ENCODE measurements at places on chromosomes 7 and 10. TPM values are rescaled to one million over a fixed set of nuclear protein-coding genes. Genes with fewer than 3 reads are reported as not detected.

GRCh38 chr7:88218836-88219605, 817 bp downstream of the SRI start:
- H3K27ac ChIP-seq = peak overlapping the region; percentile 88
- H3K4me1 ChIP-seq = peaks cover 16% of the 10 kb centered on the region
- peak overlapping the region; percentile 98 for H3K4me3 ChIP-seq
- H3K27me3 ChIP-seq = no peaks in the 10 kb centered on the region
- peak; percentile 5 for DNase-seq

DNA sequence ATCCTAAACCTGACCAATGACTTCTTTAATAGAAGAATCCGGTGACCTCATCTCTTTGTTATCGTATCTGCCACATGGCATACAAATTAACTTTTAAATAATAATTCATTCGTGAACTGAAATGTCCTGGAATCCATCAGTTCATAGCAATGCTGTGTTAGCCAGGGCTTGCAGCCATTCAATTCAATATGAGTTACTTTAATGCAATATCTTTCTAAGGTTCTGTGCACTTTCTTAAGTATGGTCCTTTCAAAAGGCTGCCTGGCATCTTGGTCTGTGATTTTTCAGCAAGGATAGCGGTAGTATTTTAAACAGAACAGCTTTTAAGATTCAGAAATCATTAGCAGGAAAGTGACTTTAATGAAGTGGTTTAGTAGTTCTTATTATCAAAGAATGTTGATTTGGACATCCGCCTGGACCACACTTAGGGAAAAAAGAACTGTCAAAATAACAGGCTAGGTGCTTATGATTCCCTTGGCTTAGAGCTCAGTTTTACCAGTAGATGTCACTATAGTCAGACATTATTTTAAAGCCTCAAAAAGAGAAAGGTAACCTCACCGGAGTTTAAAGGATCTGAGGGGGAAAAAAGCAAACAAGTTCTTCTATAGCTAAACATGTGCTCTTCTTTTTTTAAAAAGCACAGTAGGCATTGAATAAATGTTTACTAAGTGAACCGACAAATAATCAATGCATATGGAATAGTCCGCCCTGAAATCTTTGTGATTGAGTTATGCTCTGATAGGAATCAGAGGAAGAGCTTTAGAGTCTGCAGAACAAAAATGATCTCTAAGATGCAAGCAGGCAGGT, 22.7 kb downstream of the SLC35G1 start:
- no peaks in the 10 kb centered on the region for H3K36me3 ChIP-seq
- no peaks in the 10 kb centered on the region for H3K4me1 ChIP-seq
- DNase-seq = no peak
- H3K4me3 ChIP-seq = no peak overlapping the region
- H3K27me3 ChIP-seq = no peaks in the 10 kb centered on the region

The NUTM2E gene
- not detected for total RNA-seq

The TEX47 gene
- not detected for total RNA-seq

- DNase-seq = no peak
- no peak overlapping the region for H3K4me3 ChIP-seq
- no peaks in the 10 kb centered on the region for H3K4me1 ChIP-seq
- H3K36me3 ChIP-seq = no peaks in the 10 kb centered on the region
- peaks cover 3% of the 10 kb centered on the region for H3K27me3 ChIP-seq
Observed at GRCh38 chr10:44471410-44471809, 86.5 kb upstream of the CXCL12 start.

DNA sequence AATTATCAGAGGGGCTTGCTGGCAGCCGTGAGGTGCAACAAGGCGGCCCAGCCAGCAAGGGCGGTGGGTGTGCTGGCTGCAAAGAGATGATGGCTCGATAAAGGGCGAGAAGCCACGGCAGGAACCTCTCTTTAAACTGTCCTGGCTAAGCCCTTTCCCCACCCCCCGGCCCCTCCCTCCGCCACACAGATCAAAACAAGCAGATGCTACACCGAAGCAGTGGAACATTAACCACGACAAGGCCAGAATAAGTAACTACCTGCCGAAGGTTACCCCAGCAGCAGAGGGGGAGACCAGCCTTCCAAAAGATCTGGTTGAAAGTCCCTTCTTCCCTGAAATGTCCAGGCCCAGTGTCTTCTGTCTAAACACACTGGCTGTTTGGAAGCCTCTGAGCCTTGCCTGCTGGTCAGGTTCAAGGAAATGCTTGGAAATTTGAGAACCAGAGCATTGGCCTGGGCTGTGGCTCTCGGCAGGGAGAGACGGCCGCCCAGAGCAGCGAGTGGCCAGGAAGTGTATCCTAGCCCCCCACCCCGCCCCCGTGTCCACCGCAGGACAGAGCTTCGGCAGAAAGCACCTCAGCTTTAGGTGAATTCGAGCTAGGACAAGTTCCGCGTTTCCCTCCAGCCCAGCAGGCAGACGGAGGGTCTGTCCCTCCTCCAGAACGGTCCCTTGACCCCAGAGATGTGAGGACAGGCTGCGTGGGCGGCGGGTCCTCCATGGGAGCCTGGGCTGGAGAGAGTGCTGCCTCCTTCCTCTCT, 2.1 kb downstream of the FAM20C start:
- H3K27me3 ChIP-seq = no peaks in the 10 kb centered on the region
- peak overlapping the region; percentile 85 for H3K27ac ChIP-seq
- peak; percentile 38 for DNase-seq
- peaks cover 65% of the 10 kb centered on the region for H3K4me1 ChIP-seq

The TRPV6 gene
- not detected for total RNA-seq

DNA sequence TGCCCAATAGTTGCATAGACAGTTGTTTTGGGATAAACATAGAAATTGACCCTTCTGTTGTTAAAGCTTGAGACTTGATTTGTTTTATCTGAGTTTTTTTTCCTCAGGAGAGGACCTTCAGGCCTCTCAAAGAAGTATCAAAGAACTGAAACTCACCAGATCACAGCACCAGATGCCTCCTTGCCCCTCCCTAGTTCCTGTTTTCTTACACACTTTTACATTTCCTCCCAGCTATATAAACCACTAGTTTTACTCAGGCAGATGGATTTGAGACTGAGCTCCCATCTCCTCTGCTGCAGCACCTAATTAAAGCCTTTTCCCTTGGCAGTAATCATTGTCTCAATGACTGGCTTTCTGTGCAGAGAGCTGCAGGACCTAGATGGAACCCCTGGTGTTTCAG, 150.6 kb upstream of the NRG3 start:
- no peaks in the 10 kb centered on the region for H3K4me1 ChIP-seq
- H3K4me3 ChIP-seq = no peak overlapping the region
- DNase-seq = no peak
- no peaks in the 10 kb centered on the region for H3K36me3 ChIP-seq

The SLC18A3 gene
- total RNA-seq = not detected

DNA sequence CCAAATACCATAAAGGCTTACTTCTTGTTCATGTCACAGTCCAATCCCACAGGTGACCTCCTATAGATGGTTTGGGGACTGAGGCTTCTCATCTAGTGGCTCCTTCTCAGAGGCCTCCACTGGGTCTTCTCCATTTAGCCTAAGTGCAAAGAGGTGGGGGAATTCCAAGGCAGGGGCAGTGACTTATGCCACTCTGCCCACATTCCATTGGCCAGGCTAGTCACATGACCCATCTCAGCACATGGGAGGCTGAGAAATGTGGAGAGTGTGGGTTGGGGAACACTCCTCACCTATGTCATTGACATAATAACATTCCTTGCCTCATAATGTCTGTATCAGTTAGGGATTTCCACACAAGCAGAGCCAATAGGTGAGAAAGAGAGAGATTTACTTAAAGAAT, 104.3 kb upstream of the PLXNA4 start:
- H3K4me3 ChIP-seq = no peak overlapping the region
- no peak for DNase-seq
- H3K4me1 ChIP-seq = no peaks in the 10 kb centered on the region
- H3K27me3 ChIP-seq = no peaks in the 10 kb centered on the region
- no peaks in the 10 kb centered on the region for H3K36me3 ChIP-seq

The GPR141 gene
- total RNA-seq = not detected

DNA sequence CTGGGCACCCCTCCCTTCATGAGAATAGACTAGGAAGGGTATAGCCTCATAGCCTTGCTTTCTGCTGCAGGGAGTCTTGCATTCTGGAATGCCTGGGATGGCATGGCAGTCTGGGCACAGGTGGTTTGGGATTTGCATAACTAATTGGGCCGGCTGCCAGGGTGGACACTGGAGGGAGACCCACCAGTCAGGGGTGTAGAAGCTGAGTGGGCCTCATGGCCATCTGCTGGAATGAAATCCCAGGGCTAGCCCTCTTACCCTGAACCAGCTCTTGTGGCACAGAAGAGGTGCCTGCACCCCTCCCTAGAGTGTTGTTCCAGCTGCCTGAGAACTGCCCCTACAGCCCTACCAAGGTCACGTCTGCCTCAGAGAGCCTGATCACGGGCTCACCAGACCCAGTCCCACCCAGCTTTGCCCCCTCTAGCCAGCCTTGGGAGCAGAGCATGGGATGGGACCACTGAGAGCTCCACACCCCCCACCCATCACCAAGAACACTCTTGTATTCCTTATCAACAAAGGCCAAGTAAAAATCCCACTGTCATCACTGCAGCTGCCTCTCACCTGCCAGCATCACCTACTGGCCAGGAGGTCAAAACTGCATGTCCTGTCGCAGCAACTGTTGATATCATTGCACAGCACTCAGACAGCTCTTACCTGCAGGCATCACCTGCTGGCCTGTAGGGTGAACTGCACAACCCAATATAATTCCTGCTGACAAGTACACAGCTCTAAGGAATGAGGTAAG, 148.9 kb downstream of the ZEB1 start:
- no peaks in the 10 kb centered on the region for H3K27me3 ChIP-seq
- H3K27ac ChIP-seq = no peak overlapping the region
- no peak overlapping the region for H3K4me3 ChIP-seq
- peaks cover 55% of the 10 kb centered on the region for H3K36me3 ChIP-seq
- no peaks in the 10 kb centered on the region for H3K4me1 ChIP-seq

DNA sequence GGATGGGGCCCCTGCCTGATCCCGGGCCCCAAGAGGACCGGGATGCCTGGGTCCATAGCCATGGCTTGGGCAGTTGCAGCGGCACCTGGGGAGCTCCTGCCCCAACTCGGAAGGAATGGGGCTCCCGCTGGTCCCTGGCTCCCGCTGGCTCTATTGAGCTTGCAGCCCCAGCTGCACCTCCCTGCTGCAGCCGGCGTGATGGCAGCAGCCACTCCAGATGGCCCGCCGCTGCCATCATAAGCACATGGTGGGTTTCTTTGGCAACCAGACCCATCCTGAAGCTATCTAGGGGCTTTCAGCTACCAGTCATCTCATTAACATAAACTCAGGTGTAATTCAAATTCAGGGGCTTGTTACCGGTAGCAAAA, 11.1 kb upstream of the DNMBP start:
- H3K4me3 ChIP-seq = no peak overlapping the region
- H3K4me1 ChIP-seq = no peaks in the 10 kb centered on the region
- no peaks in the 10 kb centered on the region for H3K27me3 ChIP-seq
- no peaks in the 10 kb centered on the region for H3K36me3 ChIP-seq
- no peak overlapping the region for H3K27ac ChIP-seq
- no peak for DNase-seq

DNA sequence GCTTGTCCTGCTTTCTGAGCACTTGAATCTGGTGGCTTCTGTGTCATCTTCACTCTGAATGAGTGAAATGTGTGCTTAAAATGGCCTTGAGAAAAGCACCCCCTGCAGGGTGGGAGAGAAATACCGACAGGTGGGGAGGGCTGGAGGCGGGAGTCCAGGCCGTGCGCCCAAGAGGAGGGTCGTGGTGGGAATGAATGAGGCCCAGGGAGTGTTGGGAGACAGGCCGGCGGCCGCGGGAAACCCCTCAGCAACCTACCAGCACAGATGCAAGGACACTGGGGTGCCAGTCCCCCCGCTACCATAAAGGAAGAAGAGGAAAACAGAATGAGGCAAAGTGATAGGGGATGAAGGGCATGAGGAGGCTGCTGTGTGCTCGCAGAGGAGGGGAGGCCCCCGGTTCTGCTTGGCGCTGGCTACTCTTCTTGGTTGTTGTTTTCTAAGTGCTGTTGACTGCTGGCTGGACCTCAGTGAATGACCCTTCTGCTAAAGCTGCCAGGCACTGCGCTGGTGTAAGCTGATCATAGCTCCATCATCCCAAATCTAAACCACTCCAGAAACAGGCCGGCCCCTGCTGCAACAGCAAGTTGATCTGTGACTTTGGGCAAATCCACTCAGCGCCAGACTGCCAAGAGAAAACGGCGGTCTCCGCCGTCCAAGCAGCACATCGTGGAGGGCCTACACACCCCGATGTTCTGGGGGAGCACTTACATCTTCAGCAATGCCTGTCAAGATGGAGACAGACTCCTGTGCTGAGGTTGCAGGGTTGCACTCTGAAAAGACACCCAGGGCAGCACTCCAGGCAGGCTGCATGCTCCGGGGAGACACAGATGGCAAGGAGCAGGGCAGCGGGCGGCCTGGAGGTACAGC, 378.5 kb downstream of the DNAJB6 start:
- no peaks in the 10 kb centered on the region for H3K27me3 ChIP-seq
- no peak overlapping the region for H3K4me3 ChIP-seq
- DNase-seq = no peak
- H3K27ac ChIP-seq = no peak overlapping the region
- no peaks in the 10 kb centered on the region for H3K36me3 ChIP-seq
- no peaks in the 10 kb centered on the region for H3K4me1 ChIP-seq

- no peak overlapping the region for H3K27ac ChIP-seq
- no peak for DNase-seq
- H3K36me3 ChIP-seq = no peaks in the 10 kb centered on the region
- H3K4me1 ChIP-seq = no peaks in the 10 kb centered on the region
- no peaks in the 10 kb centered on the region for H3K27me3 ChIP-seq
Observed at GRCh38 chr10:96612055-96612830, 25.4 kb upstream of the TM9SF3 start.

DNA sequence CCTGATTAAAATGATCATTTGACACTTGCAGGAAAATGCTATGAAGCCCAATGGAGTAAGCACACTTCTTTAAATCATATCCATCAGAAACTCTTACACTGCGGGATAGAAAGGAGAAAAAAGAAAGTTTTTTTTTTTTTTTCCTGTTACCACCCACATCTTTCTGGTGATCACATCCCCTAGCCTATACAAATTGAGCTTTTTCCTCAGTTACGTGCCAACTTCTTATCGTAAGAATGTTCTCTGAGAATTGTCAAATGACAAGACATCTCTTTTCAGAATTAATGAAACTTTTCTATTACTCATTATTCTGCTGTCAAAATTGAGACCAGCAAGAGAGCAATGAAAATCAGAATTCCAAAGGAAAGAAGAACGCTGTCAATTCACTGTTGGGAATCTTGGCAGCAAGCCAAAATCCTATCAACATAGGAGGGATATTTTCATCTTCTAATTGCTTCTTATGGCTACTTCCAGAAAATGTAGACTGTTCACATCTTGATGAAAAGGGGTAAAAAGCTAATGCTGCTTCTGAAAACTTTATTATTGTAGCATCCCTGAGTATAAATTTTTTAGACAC, 179.5 kb downstream of the ADAM12 start:
- no peaks in the 10 kb centered on the region for H3K4me1 ChIP-seq
- H3K36me3 ChIP-seq = no peaks in the 10 kb centered on the region

The ACHE gene
- 6.5 TPM for total RNA-seq

The MPP7 gene
- total RNA-seq = 3.8 TPM

The BEND7 gene
- total RNA-seq = 23.6 TPM
